AG04450 (cell line): ENCODE measurements at places on chromosomes 2 and 18.

- DNase-seq, result no peak
Observed at GRCh38 chr2:129791712-129792111, 187.8 kb upstream of the RAB6C start.

GRCh38 chr2:25473758-25474340, 132.1 kb upstream of the DNMT3A start:
- DNase-seq, result no peak

DNA sequence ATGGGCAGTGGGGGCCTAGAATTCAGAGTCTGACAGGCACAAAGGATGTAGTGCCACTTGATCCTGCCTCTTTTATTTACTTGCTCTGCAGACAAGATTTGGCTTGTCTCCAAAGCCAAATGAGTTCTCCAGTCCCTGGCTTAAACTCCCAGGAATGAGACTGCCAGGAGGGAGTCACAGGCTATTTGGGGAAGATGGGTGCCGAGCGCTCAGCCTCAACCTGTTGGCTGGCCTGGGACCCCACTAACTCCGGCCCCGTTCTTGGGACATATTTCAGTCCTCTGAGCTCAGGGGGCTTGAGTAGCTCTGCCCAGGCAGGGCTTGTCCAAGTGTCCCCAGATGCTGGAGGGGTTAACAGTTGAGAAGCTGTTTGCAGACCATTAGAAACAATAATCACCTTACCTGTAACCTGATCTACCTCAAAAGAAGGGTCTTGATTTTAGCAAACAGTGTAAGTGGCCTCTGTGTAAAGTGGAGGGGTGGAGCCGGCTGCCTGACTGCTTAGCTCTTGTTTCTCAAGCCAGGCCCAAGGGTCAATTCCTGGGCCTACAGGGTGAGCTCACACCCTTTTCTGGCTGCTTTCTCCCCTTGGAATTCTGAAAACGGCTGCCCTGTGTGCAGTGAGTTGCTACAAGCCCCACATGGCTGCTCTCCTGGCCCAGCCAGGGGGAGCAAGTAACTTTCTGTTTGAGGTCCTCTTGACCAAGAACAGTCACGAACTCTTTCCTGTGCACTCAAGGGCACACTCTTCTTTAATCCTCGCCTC, 27.1 kb upstream of the FZD5 start:
- no peak for DNase-seq

- DNase-seq, result no peak
Observed at GRCh38 chr2:10141736-10142639, 19.4 kb downstream of the RRM2 start.

- no peak for DNase-seq
Observed at GRCh38 chr2:48328159-48328809, 201.7 kb upstream of the STON1 start.
